Transverse colon (tissue), 4 donors: ENCODE measurements at places on chromosomes 4 and X.

DNA sequence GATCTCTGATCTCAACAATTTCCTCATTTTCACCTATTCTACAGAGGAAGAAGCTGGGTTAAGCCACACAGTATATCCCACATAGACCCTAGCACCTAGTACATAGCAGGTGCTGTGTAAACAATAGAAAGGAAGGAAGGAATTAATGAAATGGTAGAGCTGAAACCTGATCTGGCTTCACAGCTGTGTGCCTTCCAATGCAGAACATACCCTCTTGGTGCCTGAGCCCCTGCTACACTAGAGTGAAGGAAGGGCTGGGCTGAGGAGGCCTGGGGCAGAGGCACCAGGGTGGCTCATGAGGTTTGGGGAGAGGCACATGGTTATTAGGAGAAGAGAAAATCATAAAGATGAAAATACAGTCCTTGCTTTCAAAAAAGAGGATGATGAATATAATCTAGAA, 21.3 kb downstream of the LRRC66 start:
- DNase-seq: no peak

DNA sequence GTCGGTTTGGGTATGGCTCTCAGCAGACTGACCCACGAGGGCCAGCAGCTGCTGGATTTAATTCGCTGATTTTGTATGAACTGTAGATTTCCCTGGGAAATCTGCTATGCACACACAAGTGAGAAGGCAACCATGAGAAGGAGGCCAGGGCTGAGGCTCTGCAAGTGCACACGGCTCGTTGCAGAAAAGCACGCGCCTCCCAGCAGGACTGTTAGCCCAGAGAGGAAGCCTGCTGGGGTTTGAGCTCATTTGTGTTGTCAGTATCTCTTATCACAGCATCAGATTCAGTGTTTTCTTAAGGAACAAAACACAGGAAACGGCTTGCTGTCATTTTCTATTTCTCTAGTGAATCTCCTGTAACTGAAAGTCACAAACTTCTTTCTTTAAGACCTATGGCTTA, 296.2 kb upstream of the FAT1 start:
- no peak for DNase-seq

- DNase-seq: no peak
Measured at GRCh38 chr4:151408380-151408629, 671 bp upstream of the FHIP1A start.

GRCh38 chr4:149120331-149121022, 678.3 kb upstream of the NR3C2 start:
- DNase-seq: no peak

DNA sequence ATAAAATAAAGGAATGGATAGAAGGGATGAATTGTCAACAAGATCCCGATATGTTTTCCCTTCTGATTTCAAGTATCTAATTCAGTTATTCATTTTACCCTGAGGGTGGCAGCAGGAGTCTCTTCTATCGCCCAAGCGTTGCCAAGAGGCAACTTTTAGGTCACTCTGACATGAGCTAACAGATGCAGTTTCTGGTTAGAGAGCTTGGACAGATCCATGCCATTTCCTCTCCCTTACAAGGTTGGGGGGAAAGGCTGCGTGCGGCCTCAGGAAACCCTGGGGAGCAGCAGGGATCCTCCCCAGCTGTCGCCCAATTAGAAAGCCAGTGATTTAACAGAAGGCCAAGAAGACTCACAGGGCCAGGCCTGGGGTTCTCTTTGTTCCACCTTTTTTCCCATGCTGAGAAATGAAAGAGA, 35.3 kb upstream of the WAS start:
- DNase-seq: peak; percentile 21

DNA sequence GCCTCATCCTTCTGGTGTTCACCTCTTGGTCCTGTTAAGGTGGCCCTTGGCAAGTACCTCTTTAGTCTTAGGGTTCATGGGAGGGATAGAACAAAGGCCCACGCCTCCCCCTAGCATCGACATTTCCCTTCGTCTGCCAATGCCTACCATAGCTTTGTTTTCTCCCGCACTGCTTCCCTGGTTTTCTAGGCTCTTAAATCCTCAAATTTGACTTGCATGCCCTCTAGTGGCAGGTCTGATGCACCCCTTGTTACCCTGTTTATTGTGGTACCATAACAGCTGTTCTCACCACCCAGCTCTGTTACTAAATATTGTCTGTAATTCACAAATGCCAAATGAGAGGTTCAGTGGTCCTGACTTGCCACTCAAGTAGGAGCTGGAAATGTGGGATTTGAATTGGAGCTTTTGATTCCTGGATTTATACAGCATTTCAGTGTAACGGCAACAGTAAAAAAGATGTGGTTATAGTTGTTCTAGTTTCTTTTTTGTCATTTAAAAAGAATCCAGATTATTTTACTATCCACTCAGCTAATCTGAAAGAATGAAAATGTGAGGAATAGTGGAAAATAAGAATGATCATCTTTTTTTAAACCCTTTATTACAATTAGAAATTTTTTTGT, 100.1 kb downstream of the REPS2 start:
- peak; percentile 67 for DNase-seq
